Suprapubic skin (tissue), 4 donors: ENCODE measurements at places on chromosomes 4 and X.

- no peaks in the 10 kb centered on the region for H3K27me3 ChIP-seq
- H3K36me3 ChIP-seq = no peaks in the 10 kb centered on the region
- DNase-seq = no peak
- no peak overlapping the region for H3K4me3 ChIP-seq
- H3K4me1 ChIP-seq = no peaks in the 10 kb centered on the region
Observed at GRCh38 chr4:70463335-70463734, 8.7 kb upstream of the MUC7 start.

- peaks cover 23% of the 10 kb centered on the region for H3K36me3 ChIP-seq
- H3K4me3 ChIP-seq = peak overlapping the region; percentile 71
- H3K27ac ChIP-seq = peak overlapping the region; percentile 96
- no peaks in the 10 kb centered on the region for H3K4me1 ChIP-seq
- H3K27me3 ChIP-seq = no peaks in the 10 kb centered on the region
- no peak for DNase-seq
Observed at GRCh38 chrX:136880003-136880451, 498 bp downstream of the RBMX start.

DNA sequence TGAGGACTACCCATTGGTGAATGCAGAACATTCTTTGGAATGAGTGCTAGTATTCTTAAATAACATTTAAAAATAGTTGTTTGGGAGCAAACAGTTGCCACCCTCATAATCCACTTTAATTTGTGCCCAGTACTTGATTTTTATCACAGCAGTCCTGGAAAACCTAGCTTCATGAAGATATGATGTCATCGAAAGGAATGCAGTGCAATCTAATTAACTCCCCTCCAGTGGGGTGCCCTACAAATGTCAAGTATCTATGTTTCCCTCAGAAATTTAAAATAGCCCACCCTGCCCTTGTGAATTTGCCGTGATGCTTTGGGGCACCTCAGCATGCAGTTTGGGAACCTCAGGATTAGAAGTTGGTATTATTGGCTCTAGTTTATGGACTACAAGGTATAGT lies 5.4 kb downstream of the RAB9A start:
- DNase-seq = no peak
- peaks cover 43% of the 10 kb centered on the region for H3K4me1 ChIP-seq
- H3K27me3 ChIP-seq = no peaks in the 10 kb centered on the region
- no peak overlapping the region for H3K4me3 ChIP-seq

- DNase-seq = no peak
- H3K4me1 ChIP-seq = no peaks in the 10 kb centered on the region
- H3K27me3 ChIP-seq = no peaks in the 10 kb centered on the region
- H3K4me3 ChIP-seq = no peak overlapping the region
- H3K36me3 ChIP-seq = no peaks in the 10 kb centered on the region
- H3K27ac ChIP-seq = no peak overlapping the region
Observed at GRCh38 chrX:14344172-14344940, 185.0 kb upstream of the GLRA2 start.

- DNase-seq = no peak
- H3K4me1 ChIP-seq = no peaks in the 10 kb centered on the region
- H3K27me3 ChIP-seq = no peaks in the 10 kb centered on the region
- H3K27ac ChIP-seq = no peak overlapping the region
- H3K4me3 ChIP-seq = no peak overlapping the region
Observed at GRCh38 chr4:164027805-164028204, 533.3 kb downstream of the TMA16 start.

- no peaks in the 10 kb centered on the region for H3K36me3 ChIP-seq
- H3K4me3 ChIP-seq = no peak overlapping the region
- no peak overlapping the region for H3K27ac ChIP-seq
- H3K27me3 ChIP-seq = no peaks in the 10 kb centered on the region
- H3K4me1 ChIP-seq = no peaks in the 10 kb centered on the region
- DNase-seq = no peak
Observed at GRCh38 chr4:188959424-188959823, 820.2 kb downstream of the TRIML1 start.

- no peak for DNase-seq
- no peak overlapping the region for H3K4me3 ChIP-seq
- no peaks in the 10 kb centered on the region for H3K4me1 ChIP-seq
- H3K36me3 ChIP-seq = no peaks in the 10 kb centered on the region
Observed at GRCh38 chr4:78591404-78591803, 39.8 kb downstream of the ANXA3 start.

GRCh38 chr4:1363513-1363912 lies 16.5 kb downstream of the UVSSA start:
- no peak overlapping the region for H3K4me3 ChIP-seq
- H3K27ac ChIP-seq = no peak overlapping the region
- peaks cover 10% of the 10 kb centered on the region for H3K4me1 ChIP-seq

- no peaks in the 10 kb centered on the region for H3K4me1 ChIP-seq
- no peak overlapping the region for H3K4me3 ChIP-seq
- H3K27ac ChIP-seq = no peak overlapping the region
- no peaks in the 10 kb centered on the region for H3K27me3 ChIP-seq
- no peak for DNase-seq
- no peaks in the 10 kb centered on the region for H3K36me3 ChIP-seq
Observed at GRCh38 chr4:110898290-110898689, 275.4 kb upstream of the PITX2 start.

DNA sequence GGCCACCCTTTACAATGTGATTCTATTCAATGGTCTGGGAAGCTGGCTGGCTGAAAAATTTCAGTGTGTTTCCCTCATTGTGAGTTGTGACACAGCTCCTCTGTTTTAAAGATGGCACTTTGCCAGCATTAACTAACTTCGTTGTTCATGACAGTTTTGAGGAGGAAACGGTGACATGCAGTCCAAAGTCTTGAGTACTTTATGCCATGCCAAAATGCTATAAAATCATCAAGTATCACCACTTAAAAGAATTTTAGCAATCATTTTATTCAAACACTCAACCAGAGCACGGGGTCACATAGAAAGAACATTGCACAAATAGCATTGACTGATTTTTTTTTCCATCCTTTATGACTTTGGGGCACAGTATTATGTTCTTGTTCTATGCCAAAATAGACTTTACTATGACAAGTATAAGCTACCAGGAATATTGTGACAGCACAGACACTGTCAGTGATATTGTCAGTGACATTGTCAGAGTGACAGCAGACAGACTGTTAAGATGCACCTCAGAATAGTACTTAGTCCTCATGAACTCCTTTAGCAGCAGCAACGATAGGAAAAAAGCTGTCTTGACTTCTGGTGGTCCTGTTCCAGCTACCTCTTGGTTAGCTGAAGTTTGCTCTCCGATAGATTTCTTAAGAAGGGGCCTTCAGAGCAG lies 46.7 kb downstream of the CXCL13 start:
- no peaks in the 10 kb centered on the region for H3K4me1 ChIP-seq
- H3K27ac ChIP-seq = no peak overlapping the region
- no peaks in the 10 kb centered on the region for H3K36me3 ChIP-seq
- no peak for DNase-seq
- H3K27me3 ChIP-seq = no peaks in the 10 kb centered on the region
- no peak overlapping the region for H3K4me3 ChIP-seq

GRCh38 chr4:123994917-123995316 lies 598.3 kb downstream of the SPRY1 start:
- H3K4me3 ChIP-seq = no peak overlapping the region
- no peaks in the 10 kb centered on the region for H3K36me3 ChIP-seq
- no peaks in the 10 kb centered on the region for H3K4me1 ChIP-seq
